ENCODE measurements at places on chromosomes 1 and 21.

GRCh38 chr1:64292399-64292798 lies 89.0 kb downstream of the UBE2U start:
- no peak for DNase-seq

GRCh38 chr1:169615803-169616202 lies 14.1 kb downstream of the SELP start:
- DNase-seq = no peak

DNA sequence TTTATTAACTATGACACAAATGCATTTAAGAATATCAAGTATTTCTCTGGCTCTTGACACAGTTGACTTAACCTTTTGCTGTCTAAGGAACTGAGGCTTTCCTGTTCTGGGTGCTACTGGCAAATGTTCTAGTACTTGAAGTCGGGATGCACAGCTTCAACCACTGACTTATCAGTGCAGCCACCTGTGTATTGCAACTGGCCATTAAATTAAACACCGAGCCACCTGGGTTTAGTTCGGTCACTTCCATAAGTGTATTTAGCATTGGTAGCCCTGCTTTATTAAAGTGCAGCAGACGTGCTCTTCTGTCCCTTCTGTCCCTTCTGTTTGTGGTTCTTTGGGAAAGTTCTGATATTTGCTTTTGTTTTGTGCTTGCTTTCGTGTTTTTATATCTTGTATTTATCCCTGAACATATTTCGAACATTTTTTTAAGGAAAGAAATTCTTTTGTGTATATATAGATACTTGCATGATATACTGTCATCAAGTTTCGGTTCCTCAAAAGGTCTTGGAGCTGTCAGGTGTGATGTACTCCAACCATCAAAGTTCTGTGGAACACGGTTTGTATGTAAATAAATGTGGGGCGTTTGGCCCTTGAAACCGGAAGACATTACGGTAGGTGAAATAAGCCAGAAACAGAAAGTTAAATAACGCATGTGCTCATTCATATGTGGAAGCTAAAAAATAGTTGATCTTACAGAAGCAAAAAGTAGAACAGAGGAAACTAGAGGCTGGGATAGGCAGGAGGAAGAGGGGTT lies 297.9 kb upstream of the GREM2 start:
- no peak for DNase-seq

DNA sequence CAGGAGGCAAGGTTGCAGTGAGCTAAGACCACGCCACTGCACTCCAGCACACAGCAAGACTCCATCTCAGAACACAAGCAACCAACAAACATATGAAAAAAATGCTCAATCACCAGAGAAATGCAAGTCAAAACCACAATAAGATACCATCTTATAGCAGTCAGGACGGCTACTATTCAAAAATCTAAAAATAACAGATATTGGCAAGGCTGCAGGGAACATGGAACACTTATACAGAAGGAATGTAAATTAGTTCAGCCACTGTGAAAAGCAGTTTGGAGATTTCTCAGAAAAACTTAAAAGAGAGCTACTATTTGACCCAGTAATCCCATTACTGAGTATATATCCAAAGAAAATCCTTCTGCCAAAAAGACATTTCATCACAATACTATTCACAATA lies 27.6 kb upstream of the POGK start:
- no peak for DNase-seq

- no peak for DNase-seq
These were observed 15.4 kb downstream of the PDXK start for GRCh38 chr21:43734131-43734927.

GRCh38 chr1:43957407-43958040 lies 10.8 kb downstream of the IPO13 start:
- DNase-seq = no peak

DNA sequence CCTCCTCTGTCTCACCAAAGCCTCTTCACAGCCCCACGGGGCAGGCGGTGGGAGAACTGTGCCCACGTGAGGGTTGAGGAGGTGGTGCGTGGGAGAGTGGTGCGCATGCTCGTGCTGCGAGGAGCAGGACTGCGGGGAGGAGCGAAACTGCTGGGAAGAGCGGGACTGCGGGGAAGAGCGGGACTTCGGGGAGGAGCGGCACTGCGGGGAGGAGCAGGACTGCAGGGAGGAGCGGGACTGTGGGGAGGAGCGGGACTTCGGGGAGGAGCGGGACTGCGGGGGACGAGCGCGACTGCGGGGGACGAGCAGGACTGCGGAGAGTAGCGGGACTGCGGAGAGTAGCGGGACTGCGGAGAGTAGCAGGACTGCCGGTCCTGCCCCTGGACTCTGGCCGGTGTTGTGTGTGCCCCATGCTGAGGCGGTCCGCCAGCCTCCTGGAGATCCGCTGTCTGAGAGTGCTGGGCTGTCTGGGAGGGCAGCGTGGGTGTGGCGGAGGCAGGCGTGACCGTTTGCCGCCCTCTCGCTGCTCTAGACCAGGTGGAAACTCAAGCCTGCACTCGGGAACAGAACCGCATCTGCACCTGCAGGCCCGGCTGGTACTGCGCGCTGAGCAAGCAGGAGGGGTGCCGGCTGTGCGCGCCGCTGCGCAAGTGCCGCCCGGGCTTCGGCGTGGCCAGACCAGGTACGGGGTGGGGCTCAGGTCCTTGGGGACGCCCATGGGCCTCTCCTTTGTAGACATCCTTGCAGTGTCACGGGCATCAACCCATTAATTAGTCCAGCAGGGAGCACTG lies 24.6 kb downstream of the TNFRSF1B start:
- no peak for DNase-seq

DNA sequence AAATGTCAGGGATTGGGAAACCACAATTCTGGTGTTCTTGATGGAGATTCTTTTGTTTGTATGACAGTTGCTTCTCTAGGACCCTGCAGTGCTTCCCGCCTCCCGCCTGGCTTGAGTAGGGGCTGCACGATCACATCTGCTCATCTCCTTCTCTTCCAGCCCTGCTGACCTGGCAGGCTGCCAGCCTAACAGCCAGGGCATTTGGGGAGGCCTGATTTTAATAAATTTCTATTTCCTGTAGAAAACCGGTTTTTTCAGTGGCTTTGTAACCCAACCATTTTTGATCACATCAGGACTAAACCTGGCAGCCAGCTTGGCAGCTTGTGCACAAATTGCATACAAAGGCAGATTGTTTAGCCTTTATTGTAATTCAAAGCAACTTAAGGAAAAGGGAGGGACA lies 78.9 kb downstream of the UBE2U start:
- DNase-seq = no peak

DNA sequence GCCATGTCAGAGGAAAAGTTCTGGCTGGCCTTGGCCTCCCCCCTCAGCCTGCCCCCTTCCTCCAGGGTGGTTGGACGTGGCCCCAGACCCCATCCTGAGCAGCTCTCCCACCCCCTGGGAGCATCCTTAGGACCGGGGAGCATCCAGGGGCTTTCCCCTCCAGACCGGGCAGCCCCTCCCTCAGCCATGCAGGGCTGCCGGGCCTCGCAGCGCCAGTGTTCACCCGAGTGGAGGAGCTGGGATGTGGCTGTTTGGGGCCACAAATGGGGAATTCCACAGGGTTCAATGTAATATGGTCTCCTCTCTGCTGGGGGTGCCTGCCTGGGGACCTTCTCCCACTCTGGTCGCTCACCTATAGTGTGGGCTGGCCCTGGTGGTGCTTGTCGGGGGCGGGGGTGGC lies 4.2 kb upstream of the PFKL start:
- DNase-seq = no peak
